Mesenchymal stem cell (in vitro differentiated cells and primary cell): ENCODE measurements at places on chromosomes 3 and 15.

- peak; percentile 80 for DNase-seq
Observed at GRCh38 chr15:66698318-66698961, 3.6 kb upstream of the SMAD6 start.

- DNase-seq = no peak
Observed at GRCh38 chr3:186935133-186935532, 4.8 kb downstream of the ST6GAL1 start.

- DNase-seq = no peak
Observed at GRCh38 chr3:194117104-194117845, 18.7 kb upstream of the HES1 start.

DNA sequence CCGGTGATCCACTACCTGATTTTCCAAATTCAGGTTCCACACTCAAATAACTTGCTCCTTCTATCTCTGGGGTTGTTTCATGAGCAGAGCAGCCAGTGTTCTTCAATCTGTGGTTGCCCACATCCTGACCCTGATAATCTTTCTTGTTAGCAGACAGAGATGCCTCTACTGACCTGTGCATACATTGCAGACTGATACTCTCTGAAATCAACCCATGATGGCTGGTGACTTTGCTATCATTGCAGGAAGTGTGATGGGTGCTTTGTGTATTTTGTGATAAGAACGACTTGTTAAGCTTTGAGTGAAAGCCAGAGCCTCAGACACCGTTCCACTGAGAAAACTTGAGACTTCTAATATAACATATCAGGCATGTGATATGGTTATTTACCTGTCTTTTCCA is 39.9 kb downstream of the GATM start:
- no peak for DNase-seq

- no peak for DNase-seq
Observed at GRCh38 chr3:122955916-122956692, 71.5 kb downstream of the SEMA5B start.

GRCh38 chr3:140097874-140098635 is 163.1 kb downstream of the CLSTN2 start:
- DNase-seq = no peak

DNA sequence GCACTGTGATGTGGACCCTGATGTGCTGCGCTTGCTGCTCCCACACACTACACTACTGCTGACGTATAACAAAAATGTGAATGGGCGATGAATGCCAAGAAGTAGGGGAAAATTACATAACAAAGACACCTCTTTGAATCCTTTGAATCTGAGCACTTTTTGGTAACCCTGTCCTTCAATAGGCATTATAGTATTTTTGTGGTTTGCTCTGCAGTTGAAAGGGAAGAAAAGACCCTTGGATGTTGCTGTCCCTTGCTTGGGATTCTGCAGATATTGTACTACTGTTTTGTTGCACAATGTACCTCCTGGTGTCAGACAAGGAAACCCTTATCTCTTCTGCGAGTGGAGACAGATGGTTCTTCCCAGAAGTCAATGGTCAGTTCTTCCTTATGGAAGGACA is 124.8 kb upstream of the UBE3A start:
- DNase-seq = no peak

DNA sequence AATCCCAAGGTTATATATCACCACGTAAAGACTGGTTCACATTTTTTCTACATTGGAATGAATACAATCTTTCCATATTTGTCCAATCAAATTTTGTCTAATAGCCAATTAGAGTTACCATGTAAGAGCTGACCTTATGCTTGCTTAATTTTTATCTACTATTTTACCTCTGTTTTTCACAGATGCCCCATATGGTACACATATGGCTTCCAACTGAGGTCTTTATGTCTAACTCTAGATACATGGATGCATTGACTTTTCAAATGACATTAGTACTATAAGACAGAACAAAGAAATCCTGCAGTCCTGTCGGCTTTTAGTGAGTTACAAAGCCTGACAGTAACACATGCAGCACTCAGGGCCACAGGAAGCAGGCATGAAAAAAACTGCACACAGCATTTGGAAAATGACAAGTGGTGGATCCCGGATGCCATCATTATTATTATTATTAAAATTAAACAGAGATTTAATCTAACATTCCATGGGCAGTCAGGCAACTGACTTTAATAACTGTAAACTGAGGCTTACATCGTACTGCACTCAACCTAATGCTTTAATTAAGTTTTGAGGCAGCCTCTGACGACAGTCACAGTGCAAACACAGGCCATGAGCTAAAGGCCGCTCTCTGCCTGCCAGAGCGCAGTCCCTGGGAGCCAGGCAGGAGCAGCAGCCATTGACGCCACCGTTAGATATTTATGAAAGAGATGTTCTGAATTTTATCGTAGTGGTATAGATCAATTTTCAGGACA is 113.9 kb upstream of the TMCO5A start:
- no peak for DNase-seq

- DNase-seq = no peak
Observed at GRCh38 chr3:186073641-186074040, 35.2 kb downstream of the ETV5 start.

DNA sequence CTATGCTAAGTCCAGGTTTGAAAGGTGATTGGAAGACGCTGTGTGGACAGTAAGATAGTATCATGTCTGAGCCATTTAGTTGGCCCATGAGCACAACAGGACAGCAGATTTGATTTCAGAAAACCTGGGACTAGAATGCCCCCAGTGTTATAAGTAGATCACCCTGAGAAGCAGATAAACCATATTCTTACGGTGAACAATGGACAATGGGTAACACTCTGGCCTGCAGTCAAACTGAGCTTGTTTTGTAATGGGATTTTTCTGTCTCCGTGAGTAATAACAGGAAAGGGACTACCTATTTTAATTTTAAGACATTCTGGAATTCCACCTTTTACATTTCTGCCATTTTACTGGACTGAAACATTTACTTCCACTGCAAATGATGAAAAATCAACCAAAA is 71.5 kb downstream of the LDHAL6B start:
- DNase-seq = no peak

GRCh38 chr3:69085168-69085832 is 563 bp downstream of the ARL6IP5 start:
- DNase-seq = peak; percentile 54

GRCh38 chr3:72517336-72517735 is 330.9 kb downstream of the SHQ1 start:
- DNase-seq = no peak

- DNase-seq = no peak
Observed at GRCh38 chr15:94225616-94226015, 5.7 kb upstream of the MCTP2 start.

- no peak for DNase-seq
Observed at GRCh38 chr15:95610945-95611344, 719.6 kb upstream of the NR2F2 start.

DNA sequence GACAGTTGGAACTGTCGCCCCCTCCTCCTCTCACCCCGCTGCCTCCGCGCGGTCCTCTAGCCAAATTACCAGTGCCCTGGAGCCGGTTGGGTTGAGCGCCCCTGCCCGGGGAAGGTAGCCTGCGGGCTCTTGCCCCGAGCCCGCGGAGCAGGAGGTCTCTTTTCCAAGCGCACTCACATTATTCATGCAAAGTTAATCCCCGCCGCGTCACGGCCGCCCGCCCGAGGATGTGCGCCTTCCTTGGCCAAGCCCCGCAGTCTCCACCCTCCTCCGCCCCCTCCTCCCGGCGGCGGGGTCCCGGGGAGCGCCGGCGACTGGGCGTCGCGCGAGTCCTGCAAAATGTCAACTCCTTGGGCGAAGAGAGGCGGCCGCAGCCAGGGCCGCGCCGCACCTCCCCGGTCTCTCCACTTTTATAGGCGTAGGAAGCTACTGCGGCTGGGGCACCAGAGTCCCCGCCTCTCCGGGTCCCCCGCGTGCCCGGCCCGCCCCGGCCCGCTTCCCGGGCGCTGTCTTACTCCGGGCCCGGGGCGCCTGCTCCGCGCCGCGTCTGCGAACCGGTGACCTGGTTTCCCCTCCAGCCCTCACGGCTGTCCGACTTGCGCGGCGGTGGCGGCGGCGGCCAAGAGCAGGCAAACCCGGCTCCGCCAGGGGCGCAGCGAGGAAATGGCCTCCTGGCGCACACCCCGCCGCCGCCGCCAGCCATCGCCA is at the start of gene THRB:
TSS of gene THRB (minus strand) at position 233 of the 708 bp plus-strand sequence.
- DNase-seq = peak; percentile 76

GRCh38 chr3:197686899-197687298 is 49.8 kb downstream of the RUBCN start:
- DNase-seq = no peak

DNA sequence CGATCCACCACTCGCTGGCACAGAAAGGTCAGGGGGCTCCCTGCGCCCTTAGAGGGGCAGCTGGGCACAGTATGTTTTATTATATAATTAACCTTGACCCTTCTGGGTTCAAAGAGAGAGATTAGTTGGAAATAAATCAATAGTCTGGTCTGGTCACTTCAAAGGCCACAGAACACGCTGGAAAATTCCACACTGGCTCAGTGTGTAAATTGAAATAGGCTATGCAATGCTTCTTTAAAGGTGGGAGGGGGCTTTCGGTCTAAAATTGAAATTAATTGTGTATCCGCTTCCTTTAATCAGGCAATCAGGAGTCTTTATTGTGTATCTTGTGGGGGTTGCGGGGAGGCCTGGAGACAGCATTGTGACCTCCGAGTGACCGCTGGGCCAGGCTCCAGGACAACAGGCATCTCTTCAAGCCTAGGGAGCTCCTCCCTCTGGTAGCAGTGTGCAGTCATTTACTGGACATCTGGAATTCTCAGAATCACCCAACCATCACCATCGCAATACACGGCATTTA is 8.0 kb downstream of the RNU5B-1 start:
- no peak for DNase-seq

DNA sequence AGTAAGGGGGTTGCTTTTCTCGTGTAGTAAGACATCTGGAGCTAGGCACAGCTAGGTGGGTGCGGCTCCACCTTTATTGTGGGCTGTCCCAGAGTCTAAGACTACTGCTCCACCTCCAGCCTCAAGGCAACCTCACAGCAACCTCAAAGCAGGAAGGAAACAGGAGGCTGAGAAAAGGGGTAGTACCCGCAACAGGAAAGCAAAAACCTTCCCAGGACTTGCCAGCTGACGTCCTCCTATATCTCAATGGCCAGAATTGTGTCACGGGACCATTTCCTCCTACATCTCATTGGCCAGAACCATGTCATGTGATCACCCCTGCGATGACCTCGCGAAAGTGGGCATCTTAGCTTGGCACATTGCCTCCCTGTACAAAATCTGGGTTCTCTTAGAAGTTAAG is 4.3 kb upstream of the GPR160 start:
- no peak for DNase-seq

- DNase-seq = no peak
Observed at GRCh38 chr15:85492406-85492805, 112.0 kb downstream of the AKAP13 start.

- DNase-seq = peak; percentile 73
Observed at GRCh38 chr3:72143322-72143721, 358.4 kb upstream of the PROK2 start.

DNA sequence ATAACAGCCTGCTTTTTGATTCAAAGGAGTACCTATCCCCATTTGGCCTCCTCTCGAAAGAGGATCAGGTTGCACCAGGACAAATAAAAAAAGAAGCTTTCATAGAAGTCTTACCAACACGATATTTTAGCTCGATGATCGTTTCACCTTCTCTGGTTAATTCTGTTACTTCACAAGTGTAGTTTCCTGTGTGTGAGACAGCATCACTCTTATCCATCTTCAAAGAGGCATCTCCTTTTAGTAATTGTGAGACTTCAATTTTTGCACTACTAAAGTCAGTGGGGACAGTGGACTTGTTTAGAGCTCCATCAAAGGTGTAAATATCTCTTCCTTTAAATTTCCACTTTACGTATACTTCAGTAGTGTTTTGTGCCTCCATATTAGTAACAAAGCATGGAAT is 11.0 kb downstream of the CD47 start:
- DNase-seq = no peak

- peak; percentile 56 for DNase-seq
Observed at GRCh38 chr3:106635271-106635670, 742.0 kb upstream of the CCDC54 start.

- peak; percentile 46 for DNase-seq
Observed at GRCh38 chr15:89893027-89893426, 767 bp downstream of the AP3S2 start.

- no peak for DNase-seq
Observed at GRCh38 chr3:55178336-55178735, 250.5 kb upstream of the LRTM1 start.

DNA sequence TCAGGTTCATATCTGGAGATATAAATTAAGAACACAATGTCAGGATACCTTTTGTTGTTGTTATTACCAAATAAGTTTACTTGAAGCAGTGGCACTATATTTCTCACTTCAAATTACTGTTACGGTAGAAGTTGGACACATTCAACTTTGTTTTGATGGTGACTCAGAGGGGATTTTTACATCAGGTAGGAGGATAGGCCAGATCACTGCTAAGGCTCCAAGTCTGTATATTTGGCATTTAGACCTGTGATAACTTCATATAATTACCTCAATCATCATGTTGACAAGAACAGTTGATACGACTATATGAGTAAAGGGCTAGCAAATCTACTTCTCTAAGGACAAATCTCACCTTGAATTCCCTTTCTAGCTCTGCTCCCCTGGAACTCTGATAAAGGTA is 15.6 kb downstream of the LZTFL1 start:
- no peak for DNase-seq

- DNase-seq = no peak
Observed at GRCh38 chr15:66401130-66402021, 14.7 kb downstream of the MAP2K1 start.

GRCh38 chr3:59418836-59419235 is 369.0 kb upstream of the CFAP20DC start:
- DNase-seq = no peak

DNA sequence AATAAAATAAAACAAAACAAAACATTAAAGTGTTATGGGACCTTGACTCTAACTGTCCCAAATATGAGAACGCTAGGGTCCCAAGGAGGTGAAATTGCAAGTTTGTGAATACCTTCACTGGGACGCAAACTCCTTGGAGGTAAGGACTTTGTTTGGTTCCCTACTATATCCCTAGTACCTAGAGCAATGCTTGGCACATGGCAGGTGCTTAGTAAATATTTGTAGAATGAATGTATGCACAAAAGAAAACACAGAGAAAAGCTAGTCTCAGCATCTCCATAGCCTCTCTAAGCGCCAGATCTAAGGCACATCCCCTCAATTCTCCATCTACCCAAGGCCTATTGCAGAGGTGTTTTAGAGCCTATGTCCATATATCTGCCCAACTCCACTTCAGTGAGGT is 30.5 kb downstream of the GPR176 start:
- DNase-seq = no peak
